Activated CD4-positive, alpha-beta memory T cell treated with anti-CD3 and anti-CD28 coated beads for 36 hours (primary cell): ENCODE measurements at places on chromosomes 2 and 18.

DNA sequence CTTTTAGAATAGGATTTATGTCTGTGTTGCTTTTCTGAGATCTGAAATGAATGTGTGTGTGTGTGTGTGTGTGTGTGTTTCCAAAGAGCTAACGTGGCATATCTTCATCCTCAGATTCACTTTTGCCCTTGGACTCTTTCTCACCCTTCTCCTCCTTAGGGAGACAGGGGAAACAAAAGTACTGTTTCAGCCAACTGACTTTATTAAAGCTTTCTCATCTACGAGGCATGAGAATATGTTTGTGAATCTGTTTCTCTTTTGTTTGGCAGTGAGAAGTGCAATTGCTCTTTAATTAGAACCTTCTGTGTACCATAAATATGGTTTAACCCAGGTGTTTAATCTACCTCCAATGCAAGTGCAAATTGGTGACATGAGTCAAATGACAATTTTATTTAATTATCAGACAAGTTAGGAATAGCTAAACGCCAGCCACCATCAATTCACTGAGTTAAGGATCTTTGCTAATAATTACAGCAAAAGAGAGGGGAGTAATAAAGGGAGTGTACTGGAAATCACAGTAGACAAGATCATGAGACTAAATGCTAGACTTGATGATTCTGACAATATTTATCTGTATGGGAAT is 186.4 kb upstream of the COL3A1 start:
- DNase-seq: no peak
- no peak overlapping the region for H3K4me3 ChIP-seq
- H3K27me3 ChIP-seq: no peaks in the 10 kb centered on the region

DNA sequence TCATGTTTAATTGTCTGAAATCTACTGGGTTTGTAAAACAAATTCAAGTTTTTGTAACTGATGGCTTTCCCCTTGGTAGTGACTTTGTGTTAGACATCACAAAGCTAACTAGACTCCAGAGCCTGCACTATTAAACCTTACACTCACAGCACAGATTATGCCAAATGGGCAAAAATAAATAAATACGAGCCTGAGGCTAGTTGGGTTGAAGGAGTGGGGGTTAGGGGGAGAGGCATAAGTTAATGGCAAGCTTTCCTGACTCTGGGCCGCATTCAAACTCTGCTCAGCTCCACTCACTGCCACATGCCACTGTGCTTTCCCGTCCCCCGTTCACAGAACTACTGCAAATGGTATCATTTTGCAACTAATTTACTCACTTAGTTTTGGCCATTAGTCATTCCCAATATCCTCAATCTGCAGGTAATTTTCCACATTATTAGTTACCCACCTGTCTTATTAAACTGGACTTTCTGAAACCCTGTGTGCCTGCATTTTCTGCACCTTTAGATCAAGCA is 1079.9 kb upstream of the PIK3C3 start:
- no peak for DNase-seq
- no peaks in the 10 kb centered on the region for H3K27me3 ChIP-seq
- no peak overlapping the region for H3K27ac ChIP-seq

DNA sequence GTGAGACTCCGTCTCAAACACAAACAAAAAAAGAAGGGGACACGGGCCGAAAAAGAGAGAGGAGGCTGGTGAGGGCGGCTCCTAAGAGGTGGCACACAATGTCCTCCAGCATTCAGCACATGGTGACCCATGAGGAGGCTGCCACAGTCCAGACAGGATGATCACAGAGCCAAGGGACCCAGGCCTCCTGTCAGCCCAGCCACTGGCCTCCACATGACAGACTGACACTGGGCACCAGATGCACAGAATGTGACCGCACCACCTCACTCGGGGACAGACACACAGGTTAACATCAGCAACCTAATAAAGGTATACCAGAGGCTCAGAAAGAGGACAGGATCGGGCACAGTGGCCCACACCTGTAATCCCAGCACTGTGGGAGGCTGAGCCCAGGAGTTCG is 21.0 kb downstream of the PASK start:
- H3K36me3 ChIP-seq: peaks cover 61% of the 10 kb centered on the region
- no peak overlapping the region for H3K4me3 ChIP-seq

DNA sequence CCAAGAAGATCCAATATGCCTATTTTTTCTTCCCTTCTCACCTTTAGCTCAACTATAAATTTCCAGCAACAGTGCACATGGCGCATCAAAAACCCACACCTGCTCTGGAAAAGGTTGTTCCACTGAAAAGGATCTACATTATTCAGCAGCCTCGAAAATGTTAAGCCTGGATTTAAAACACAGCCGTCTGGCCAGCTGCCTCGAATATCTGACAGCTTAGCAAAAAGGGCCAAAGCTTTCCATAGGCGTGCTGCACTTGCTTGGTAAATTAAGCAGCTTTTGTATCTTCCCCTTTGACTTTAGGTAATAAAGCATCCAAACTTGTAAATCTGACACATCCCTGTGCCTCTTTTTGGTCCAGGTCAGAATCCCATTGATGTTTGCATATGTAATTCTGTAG is 20.5 kb downstream of the DAPL1 start:
- H3K27ac ChIP-seq: no peak overlapping the region
- no peak overlapping the region for H3K4me3 ChIP-seq
- no peak for DNase-seq
- no peaks in the 10 kb centered on the region for H3K4me1 ChIP-seq
- H3K27me3 ChIP-seq: peaks cover 9% of the 10 kb centered on the region

DNA sequence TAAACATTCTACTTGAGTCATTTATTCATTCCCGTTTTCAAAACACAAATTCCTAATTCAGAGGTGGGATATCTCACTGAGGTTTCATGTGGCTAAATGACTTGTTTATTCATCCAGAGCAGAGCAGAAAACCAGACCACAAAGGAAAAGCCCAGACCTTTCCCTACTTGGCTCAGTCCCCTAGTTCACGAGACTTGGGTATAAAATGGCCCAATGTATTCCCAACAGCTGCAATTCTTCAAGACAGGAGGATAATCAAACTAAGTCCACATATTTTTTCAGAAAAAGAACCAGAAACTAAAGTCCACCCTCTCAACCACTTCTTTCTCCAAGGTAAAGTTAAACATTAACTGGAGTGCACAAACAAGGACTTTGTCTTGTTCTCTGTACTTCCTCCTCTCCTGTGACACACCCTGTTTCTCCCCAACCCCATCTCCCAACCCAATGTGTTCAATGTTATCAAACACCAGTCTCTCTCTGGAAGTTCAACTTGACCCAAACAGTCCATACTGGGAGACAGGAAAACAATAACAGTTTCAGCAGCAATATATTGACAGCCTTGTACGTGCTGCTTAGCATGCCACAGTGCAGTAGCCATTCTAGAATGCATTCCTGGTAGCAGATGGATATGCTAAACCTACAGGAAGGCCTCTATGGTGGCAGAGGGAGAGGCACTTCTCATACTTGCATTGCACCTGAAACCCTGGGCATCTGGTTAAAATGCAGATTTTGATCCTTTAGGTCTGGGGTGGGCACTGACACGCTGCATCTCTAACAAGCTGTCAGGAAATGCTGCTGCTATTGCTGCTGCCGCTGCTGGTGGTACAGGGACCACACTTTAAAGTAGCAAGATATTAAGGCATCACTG is 110.7 kb downstream of the INO80D start:
- H3K27ac ChIP-seq: no peak overlapping the region
- no peak overlapping the region for H3K4me3 ChIP-seq
- no peaks in the 10 kb centered on the region for H3K4me1 ChIP-seq
- DNase-seq: no peak

DNA sequence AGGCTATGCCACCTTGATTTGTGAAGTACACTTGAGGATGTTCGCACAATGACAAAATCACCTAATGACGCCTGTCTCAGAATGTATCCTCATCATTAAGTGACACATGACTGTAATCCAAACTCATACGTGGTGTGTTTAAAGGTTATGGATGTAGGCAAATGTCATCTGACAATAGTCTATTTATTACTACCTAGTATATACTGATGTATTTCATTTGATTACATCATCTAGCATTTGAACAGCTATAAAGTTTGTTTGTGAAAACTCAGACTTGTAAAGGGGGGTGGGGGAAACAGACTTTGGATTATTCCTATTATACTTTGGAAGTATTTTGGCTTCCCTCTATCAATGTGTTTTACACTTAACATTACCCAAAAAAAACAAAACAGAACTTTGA is 129.9 kb downstream of the TANC1 start:
- no peak for DNase-seq
- peaks cover 7% of the 10 kb centered on the region for H3K4me1 ChIP-seq
- H3K36me3 ChIP-seq: peaks cover 2% of the 10 kb centered on the region
- H3K27ac ChIP-seq: no peak overlapping the region

- H3K4me1 ChIP-seq: peaks cover 7% of the 10 kb centered on the region
- H3K27ac ChIP-seq: no peak overlapping the region
Observed at GRCh38 chr2:176085861-176086771, 2.4 kb upstream of the EVX2 start.

DNA sequence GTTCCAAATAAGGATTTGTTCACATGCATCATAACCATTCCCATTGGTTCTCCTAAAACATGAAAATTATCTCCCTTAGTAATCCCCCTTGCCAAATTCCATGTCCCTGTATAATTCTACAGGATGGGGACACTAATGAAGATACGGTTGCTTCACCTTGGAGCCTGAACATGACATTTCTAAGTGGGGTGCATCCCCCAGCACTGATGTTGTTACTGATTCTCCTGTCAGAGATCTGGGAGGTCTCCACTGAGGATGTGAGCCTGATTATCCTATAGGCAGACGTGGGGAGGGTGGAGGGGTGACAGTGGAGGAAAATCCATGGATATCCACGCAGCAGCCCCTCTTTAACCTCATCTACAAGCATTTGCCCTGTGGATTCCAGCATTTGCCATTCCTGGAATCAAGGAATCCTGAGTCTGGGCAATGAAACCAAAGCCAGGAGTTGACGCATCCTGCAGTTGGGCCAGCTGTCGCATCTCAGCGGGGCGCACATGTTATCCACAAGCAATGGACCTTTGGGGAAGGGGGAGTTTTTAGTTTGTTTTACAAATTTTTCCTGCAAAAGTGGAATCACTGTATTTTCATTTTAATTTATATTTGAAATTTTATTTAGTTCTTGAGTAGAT is 57.3 kb downstream of the HK2 start:
- no peak overlapping the region for H3K27ac ChIP-seq
- no peak for DNase-seq
- H3K4me1 ChIP-seq: no peaks in the 10 kb centered on the region
- no peaks in the 10 kb centered on the region for H3K27me3 ChIP-seq

- peak overlapping the region; percentile 18 for H3K4me3 ChIP-seq
- DNase-seq: peak; percentile 49
- no peaks in the 10 kb centered on the region for H3K27me3 ChIP-seq
- peaks cover 84% of the 10 kb centered on the region for H3K4me1 ChIP-seq
Observed at GRCh38 chr2:234293973-234294372, 202.9 kb downstream of the ARL4C start.

DNA sequence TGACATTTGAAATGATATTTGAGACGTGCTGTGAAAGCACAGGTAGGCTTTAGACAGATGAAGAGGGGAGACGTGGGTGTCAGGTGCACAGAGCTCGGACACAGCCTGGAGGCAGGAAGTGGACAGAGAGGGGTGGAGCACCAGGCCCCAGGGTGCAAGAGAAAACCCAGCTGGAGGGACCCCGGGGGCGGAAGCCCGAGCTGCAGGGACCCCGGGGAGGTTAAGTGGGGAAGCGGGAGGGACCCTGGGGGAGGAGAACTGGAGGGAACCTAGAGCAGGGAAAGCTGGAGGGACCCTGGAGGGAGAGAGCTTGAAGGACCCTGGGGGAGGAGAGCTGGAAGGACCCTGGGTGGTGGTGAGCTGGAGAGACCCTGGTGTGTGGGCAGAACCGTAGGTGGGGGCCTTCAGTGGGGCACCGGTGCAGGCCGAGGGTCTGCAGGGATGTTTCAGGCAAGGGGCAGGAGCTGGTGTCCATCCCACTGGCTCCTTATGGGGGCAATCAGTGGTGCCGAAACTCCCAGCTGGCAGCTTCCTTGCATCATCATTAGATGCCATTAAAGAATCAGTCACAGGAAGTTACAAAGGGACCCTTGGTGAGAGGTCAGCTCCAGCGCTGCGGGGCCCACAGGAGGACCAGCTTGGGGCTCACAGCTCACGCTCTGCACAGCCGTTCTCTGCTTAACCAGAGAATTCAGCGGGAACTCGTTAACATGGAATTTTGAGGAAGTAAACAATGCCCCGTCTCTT is 246.6 kb downstream of the EIPR1 start:
- no peaks in the 10 kb centered on the region for H3K4me1 ChIP-seq
- peaks cover 3% of the 10 kb centered on the region for H3K27me3 ChIP-seq
- H3K4me3 ChIP-seq: no peak overlapping the region
- H3K36me3 ChIP-seq: peaks cover 3% of the 10 kb centered on the region
- no peak for DNase-seq

DNA sequence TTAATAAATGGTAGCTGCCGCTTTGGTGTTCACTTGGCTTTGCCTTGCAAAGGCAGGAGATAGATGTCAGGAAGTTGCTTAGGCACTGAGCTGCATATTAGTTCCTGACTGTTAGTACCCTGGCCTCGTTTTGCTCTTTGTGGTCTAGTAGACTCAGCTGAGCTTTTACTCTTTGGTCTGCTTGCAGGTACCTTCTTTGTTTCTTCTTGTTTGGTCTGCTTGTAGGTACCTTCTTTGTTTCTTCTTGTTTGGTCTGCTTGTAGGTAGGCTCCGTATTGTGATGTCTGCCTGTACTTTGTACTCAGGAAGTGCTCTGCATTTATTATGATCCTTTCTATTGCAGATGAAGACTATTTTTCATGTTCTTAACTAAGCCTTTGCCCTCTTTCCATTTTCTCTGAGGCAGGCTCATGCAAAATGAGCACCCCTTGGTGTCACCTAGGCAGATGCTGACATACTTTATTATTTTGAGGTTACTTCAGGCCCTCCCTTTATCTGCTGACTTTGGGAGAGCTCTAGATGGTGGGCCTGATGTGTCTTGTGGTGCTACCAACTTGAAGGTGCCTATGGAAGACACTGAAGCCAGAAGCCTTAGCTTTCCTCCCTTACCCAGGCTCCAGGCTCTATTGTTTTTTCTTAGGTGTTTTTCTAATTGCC is 6.0 kb downstream of the RPIA start:
- H3K36me3 ChIP-seq: peaks cover 31% of the 10 kb centered on the region
- H3K27me3 ChIP-seq: no peaks in the 10 kb centered on the region

GRCh38 chr2:15591692-15592463 is at the start of gene DDX1:
Gene DDX1, plus strand, starts transcription at chr2:15591868. Its CDS starts 66 bp downstream, at chr2:15591934.
- H3K36me3 ChIP-seq: peaks cover 17% of the 10 kb centered on the region
- peaks cover 29% of the 10 kb centered on the region for H3K4me1 ChIP-seq
- peak within 1 kb of the TSS; percentile 91 for H3K27ac ChIP-seq

GRCh38 chr2:189402932-189403331 is 38.3 kb upstream of the WDR75 start:
- no peaks in the 10 kb centered on the region for H3K27me3 ChIP-seq
- H3K4me1 ChIP-seq: peaks cover 7% of the 10 kb centered on the region
- no peaks in the 10 kb centered on the region for H3K36me3 ChIP-seq
- no peak overlapping the region for H3K4me3 ChIP-seq
